ENCODE measurements at places on chromosomes 7 and 10.

GRCh38 chr10:123229927-123230630 lies 75.9 kb downstream of the BUB3 start:
- DNase-seq, result peak; percentile 63

GRCh38 chr7:149625340-149625946 lies 127.8 kb upstream of the ZNF746 start:
- no peak for DNase-seq

DNA sequence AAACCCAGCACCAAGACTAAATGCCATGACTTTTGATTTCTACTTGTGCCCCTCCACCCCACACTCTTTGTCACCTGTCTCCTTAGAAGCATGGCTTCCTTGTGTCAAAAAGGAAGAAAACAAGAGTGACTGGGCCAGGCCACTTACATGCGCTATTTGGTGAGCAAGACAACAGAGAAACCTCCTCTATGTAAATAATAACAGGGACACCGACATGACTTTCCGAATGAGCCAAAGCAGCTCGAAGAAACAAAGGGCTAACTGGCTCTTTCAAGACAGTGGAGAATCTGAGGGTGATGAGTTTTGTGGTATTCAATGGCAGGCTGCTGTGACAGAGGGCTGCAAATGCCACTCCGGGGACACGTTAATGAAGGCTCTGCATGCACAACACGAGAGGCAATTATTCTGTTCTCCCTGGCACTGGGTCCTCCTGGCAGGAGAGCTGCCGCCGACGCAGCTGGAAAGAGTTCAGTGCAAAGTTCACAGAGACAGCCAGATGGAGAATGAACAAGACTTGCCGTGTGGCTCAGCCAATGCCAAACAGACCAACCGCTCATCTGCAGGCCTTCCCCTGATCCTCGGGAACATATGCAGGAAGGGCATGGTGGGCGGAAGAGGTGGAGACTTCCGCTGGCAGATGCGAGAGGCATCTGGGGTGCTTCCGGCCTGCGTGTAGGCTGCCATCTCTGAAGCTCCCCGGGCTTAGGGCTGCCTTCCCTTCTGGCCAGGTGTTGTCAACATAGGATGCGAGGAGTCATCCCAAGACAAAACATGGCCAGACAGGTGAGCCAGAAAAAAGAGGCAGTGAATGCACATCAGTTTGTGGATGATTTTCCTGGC lies 59.1 kb upstream of the SMNDC1 start:
- DNase-seq, result no peak

DNA sequence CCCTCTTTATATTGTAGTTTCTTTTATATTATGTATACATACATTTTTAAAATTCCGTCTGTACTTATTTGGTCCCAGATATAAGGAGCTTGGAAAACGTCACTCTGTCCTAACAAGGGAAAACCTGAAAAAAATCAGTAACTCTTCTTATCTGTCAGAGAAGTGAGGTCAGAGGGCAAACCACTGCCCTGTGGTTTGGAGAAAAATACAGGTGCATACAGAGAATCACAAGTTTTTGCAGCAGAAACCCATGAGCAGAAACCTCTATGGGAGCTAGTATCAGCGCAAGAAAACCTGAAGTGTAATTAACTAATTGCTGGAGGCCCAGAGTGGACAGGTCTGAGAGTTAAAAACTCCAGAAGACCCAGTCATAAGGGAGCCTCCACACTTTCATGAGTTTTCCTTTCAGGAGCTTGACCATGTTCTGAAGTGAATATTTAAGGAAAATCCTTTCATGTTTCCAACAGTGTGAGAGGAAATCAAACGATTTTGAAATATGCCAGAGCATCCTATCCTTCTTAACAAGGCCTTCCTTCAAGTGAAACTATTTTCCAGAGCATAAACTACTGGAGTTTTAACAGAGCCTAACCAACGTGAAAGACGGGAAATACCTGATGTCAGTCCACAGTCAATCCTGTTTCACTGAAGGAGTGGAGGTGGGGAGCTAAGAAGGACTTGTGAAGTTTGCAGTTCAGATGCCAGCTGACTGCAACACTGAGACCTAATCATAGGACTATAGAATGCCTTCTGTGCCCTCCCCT lies 290.8 kb upstream of the BMPER start:
- no peak for DNase-seq

- no peak for DNase-seq
Measured at GRCh38 chr10:69382382-69383117, 34.2 kb downstream of the TACR2 start.

DNA sequence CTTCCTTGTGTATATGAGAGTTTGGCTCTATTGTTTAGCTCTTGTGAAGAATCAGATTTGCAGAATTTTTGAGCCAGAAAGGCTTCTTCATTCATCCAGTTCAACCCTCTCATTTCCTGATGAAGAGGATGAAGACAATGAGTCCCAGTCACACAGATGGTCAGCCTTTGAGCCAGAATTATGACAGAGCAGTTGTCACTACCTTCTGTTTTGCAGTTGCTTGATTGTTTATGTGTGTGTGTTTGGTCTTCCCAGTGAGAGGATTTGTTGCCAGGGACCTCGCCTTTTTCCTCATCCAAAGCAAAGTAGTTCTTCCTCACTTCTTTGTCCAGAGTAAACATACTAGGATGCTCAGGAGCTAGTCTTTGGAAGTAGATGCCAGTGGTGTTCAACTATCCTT lies 15.6 kb downstream of the MDFIC start:
- no peak for DNase-seq

DNA sequence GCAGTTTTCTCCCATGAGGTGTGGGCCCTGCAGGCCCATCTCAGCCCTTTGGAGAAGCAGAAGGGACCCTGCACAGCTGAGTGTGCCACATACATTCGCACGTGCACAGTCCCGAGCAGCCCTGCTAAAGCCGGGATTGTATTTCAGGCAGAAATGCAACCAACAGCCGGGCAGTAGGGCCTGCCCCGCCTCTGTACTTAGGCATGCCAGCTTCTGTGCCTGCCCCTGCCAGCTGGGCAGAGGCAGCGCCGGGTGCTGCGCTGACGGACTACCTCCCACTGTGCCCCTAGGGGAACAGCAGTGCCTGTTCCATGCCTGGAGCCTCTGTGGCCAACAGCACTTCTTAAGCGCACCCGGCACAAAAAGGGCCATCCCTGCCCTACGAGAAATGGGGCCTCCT lies 170.3 kb downstream of the NEURL1 start:
- peak; percentile 45 for DNase-seq

GRCh38 chr7:47078241-47078640 lies 503.7 kb downstream of the TNS3 start:
- DNase-seq, result no peak

DNA sequence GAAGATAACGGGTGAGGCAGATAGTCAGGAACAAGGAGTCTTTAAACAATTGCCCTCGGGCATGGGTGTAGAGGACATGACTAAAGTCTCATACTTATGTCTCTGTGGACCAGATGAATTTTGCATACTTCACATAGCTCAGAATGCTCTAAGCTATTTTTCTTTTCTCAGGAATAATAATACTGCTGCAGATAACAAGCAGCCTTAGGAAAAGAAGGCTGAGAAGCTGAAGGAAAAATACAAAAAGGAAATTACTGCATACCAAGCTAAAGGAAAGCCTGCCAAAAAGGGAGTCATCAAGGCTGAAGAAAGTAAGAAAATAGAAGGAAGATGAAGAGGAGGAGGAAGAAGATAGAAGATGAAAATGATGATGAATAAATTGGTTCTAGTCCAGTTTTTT lies 13.4 kb upstream of the ERCC6 start:
- no peak for DNase-seq

- DNase-seq, result no peak
Measured at GRCh38 chr10:80487791-80488538, 33.9 kb downstream of the TSPAN14 start.

GRCh38 chr10:90993340-90993739 lies 72.5 kb upstream of the ANKRD1 start:
- no peak for DNase-seq

DNA sequence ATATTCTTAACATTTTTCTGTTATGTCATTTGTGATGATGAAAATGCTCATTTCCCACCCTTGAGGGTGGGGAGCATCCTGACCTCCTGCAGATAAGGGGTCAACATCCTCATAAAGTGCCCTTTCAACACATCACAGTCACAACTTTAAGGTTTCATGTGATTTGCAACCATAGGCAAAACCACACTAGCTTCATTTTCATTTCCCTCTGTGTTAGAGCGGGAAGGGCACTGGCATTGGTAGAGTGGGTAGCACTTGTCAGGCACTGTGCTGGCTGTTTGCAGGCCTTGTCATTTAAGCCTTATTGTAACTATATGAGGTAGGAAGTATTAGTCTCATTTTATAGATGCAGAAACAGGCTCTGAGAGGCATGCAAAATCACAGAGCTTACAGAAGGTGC lies 39.8 kb downstream of the PSMC2 start:
- no peak for DNase-seq

All from NCI-H510A (cell line).